Activated T-cell treated with anti-CD3 and anti-CD28 coated beads, Interleukin-2, amount 50 U/mL, for 24 hours (primary cell): ENCODE measurements at places on chromosomes 6 and 20.

- DNase-seq, result no peak
Measured at GRCh38 chr6:16999491-17000436, 102.1 kb upstream of the STMND1 start.

GRCh38 chr20:11204926-11205768, 531.3 kb upstream of the JAG1 start:
- DNase-seq, result no peak

DNA sequence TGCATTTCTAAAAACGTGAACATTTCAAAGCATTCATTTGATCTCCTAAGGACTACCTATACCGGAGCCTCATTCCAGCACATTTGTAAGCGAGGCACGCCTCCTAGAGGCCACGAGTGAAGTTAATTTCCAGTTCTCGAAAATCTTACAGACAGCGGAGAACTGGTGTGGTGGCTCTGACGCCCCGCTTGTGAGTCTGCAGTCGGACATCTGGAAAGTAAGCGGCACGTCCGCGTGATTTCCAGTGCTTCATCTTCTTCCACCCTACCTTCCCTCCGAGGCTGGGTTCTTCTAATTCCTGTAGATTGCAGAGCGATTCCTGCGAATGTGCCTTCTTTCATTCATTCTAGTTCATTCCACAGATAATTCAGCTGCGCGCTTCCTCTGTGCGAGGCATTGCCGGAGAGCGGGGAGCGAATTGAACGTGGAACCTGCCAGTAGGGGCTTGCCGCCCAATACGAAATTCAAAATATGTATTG, 810 bp upstream of the PRIM2 start:
- peak; percentile 84 for DNase-seq

- no peak for DNase-seq
Measured at GRCh38 chr20:49132995-49133478, 55.1 kb downstream of the STAU1 start.

GRCh38 chr6:124546601-124547000, 415.6 kb upstream of the RNF217 start:
- no peak for DNase-seq

DNA sequence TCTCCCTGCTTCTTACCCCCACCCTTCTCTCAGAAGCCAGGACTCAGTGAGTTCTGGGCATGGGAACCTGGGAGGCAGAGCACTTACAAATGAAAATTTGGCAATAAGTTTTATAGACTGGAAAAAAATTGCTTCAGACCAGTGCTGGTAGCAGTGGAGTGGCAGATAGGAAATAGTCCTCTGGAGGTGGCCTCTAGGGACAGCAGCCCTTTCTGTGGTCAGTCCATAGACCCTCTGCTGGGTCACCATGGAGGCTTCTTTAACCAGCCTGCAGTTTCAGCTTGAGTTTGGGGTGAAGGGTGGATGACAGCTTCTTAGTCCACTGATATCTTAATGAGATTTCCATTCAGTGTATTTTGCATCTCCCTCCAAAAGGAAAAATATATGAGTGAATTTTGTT, 179.1 kb downstream of the ARID1B start:
- no peak for DNase-seq

DNA sequence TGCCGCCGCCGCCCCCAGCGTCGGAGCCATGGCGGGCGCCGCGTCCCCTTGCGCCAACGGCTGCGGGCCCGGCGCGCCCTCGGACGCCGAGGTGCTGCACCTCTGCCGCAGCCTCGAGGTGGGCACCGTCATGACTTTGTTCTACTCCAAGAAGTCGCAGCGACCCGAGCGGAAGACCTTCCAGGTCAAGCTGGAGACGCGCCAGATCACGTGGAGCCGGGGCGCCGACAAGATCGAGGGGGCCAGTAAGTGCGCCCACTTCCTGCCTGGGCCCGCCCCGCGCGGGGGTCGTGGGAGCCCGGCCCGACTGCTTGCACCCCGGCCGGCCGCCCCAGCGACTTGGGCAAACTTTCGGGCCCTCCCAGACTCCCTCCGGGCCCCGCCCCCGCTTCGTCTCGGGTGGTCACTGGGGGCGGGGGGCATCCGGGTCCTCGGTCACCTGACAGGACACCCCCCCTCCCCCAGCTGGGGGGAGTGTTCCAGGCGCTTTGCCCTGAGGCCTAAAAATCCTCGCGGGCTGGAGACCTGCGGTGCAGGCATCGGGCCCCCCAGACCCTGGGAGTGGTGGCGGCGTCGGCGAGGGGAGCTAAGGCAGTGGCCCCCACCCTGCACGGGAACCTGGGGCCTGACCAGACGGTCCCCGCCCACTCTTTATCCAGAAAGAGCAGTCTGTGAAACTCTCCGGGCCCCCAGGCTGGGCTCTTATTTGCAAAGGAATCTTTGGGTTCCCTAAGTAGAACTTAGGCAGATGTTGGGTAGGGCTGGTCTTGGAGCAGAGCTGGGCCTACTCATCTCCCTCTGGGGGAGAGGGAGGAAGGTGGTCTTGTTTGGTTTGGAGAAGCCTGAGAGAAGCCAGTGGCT, 501 bp downstream of the PLCG1 start:
- no peak for DNase-seq

DNA sequence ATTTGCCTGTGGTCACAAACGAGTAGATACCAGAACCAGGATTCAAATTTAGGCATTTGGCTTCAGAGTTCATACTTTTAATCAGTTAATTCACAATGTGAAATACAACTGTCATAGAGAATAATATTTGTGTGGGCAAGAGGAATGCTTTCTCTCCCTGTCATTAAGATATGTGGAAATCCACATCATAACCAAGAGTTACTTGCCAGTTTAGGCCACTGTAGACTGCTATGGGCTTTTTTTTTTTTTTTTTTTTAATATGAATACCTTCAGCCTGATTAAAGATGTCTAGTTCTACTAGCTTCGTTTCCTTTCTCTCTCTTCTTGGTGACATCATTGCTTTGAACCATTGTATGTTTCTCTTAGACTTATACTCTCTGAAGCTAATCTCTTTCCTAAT, 244.9 kb downstream of the ZFAND3 start:
- DNase-seq, result no peak

DNA sequence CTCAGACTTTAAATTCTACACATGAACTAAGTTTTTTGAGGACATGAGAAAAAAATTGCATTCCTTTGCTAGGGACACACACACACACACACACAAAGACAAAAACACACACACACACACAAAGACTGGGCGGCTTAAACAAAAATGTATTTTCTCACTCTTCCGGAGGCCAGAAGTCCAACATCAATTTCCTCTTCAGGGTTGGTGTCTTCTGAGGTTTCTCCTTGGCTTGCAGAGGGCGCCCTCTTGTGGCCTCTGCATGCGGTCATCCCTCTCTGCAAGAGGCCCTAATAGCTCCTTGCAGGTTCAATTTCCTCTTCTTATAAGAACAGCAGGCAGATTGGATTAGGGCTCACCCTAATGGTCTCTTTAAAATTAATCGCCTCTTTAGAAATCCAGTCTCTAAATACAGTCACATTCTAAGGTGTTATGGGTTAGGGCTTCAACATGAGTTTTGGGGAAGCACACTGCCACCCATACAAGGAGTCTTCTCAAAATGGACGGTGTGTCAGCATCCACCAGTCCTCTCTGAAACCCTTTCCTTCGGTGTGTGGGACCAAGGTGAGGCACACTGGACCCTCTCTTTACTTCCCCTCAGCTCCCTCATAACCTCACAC, 61.4 kb downstream of the GPR6 start:
- DNase-seq, result peak; percentile 84

DNA sequence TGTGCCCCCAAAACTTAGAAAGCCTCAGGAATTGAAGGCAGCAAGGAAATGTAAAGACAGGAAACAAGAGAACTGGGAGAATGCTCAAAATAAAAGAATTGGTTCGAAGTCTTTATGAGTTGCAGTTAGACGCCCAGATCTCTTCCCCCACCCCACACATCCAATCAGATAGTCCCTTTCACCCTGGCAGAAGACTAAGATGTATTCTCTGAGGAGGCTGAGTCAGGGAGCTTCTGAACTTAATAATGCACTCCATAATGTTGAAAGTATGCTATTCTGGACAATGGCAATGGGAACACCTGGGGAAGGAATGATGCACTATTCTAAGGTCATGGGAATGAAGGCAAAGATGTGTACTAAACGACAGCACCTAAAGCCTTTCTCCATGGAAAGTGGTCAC, 173.6 kb downstream of the MTFR2 start:
- DNase-seq, result no peak

- DNase-seq, result no peak
Measured at GRCh38 chr6:24919056-24919892, 16.5 kb downstream of the RIPOR2 start.

- DNase-seq, result no peak
Measured at GRCh38 chr6:127818149-127818548, 82.7 kb downstream of the THEMIS start.

DNA sequence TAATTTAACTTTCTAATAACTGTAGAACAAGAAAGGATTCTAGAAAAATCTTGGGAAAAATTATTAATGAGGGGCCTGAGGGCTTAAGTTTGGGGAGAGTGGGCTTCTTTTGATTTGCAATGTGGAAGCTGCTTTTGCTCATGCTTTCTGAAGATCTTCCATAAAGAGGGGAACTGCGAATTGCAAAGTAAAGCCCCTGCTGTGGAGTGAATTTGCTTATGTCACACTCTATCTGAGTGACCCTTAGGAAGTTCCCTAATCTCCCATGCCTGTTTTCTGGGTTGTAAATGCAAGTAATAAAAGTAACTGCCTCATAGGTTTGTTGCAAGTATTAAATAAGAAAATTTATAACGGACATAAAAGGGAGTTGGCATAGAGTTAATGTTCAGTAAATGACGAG, 301.2 kb downstream of the PLCB1 start:
- no peak for DNase-seq

DNA sequence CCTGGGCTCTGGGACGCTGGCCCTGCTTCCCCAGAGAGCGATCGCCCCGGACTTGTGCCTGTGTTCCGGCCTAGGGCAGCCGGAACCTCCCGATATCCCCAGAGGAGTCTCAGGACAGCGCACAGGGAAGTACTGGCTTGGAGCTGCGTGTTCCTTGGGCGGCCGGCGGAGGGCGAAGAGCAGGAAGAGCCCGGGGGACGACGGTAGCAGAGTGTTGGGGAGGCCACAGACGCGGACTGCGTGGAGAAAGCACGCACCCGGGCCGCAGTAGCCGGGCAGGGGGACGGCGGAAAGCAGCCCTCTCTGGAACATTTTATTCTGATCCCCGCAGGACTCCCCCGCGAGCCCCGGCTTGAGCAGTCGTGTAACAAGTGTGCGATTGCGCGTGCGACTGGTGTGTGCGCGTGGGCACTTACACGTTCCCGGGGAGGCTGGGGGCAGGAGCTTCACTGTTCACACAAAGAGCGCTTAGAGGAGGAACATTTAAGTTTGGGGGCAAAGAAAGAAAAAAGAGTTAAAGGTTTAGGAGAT, 36.1 kb downstream of the NCR2 start:
- DNase-seq, result peak; percentile 49

GRCh38 chr6:53309059-53309900, 39.5 kb downstream of the ELOVL5 start:
- no peak for DNase-seq
